ENCODE measurements at places on chromosomes 4 and X.

DNA sequence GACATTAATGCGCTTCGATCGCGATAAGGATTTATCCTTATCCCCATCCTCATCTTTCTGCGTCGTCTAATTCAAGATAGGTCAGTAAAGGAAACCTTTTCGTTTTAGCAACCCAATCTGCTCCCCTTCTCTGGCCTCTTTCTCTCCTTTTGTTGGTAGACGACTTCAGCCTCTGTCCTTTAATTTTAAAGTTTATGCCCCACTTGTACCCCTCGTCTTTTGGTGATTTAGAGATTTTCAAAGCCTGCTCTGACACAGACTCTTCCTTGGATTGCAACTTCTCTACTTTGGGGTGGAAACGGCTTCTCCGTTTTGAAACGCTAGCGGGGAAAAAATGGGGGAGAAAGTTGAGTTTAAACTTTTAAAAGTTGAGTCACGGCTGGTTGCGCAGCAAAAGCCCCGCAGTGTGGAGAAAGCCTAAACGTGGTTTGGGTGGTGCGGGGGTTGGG is 528 bp upstream of the FGF2 start:
- no peak overlapping the region for H3K27ac ChIP-seq
- H3K4me3 ChIP-seq, result peak overlapping the region; percentile 3
- H3K4me1 ChIP-seq, result peaks cover 13% of the 10 kb centered on the region

GRCh38 chr4:106160560-106160959 is 155.4 kb downstream of the TBCK start:
- H3K27ac ChIP-seq, result peak overlapping the region; percentile 6
- H3K27me3 ChIP-seq, result no peaks in the 10 kb centered on the region
- no peak overlapping the region for H3K4me3 ChIP-seq
- H3K36me3 ChIP-seq, result peaks cover 76% of the 10 kb centered on the region
- DNase-seq, result no peak

DNA sequence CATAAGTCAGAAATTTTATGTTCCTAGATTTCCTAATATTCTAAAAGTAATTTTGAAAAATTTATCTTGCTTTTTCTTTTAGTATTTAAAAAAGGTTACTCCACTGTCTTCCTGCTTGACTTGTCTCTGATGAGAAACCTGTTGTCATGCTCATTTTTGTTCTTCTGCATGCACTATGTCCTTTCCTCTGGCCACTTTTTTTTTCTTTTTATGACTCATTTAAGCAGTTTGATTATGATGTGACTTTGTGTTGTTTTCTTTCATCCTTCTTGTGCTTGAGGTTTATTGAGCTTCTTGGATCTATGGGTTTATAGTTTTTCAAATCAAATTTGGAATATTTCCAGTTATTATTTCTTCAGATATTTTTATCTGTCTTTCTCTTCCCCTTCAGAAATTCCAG is 12.0 kb upstream of the UFSP2 start:
- peaks cover 5% of the 10 kb centered on the region for H3K27me3 ChIP-seq
- no peak for DNase-seq
- H3K4me3 ChIP-seq, result no peak overlapping the region
- no peaks in the 10 kb centered on the region for H3K36me3 ChIP-seq

- H3K4me1 ChIP-seq, result no peaks in the 10 kb centered on the region
- H3K27ac ChIP-seq, result no peak overlapping the region
- H3K27me3 ChIP-seq, result peaks cover 10% of the 10 kb centered on the region
- no peaks in the 10 kb centered on the region for H3K36me3 ChIP-seq
- H3K4me3 ChIP-seq, result no peak overlapping the region
Observed at GRCh38 chr4:72283357-72283756, 251.6 kb downstream of the NPFFR2 start.

GRCh38 chr4:176340871-176341685 is 21.3 kb downstream of the SPCS3 start:
- H3K4me1 ChIP-seq, result peaks cover 2% of the 10 kb centered on the region
- no peaks in the 10 kb centered on the region for H3K27me3 ChIP-seq
- H3K4me3 ChIP-seq, result no peak overlapping the region
- peaks cover 29% of the 10 kb centered on the region for H3K36me3 ChIP-seq

DNA sequence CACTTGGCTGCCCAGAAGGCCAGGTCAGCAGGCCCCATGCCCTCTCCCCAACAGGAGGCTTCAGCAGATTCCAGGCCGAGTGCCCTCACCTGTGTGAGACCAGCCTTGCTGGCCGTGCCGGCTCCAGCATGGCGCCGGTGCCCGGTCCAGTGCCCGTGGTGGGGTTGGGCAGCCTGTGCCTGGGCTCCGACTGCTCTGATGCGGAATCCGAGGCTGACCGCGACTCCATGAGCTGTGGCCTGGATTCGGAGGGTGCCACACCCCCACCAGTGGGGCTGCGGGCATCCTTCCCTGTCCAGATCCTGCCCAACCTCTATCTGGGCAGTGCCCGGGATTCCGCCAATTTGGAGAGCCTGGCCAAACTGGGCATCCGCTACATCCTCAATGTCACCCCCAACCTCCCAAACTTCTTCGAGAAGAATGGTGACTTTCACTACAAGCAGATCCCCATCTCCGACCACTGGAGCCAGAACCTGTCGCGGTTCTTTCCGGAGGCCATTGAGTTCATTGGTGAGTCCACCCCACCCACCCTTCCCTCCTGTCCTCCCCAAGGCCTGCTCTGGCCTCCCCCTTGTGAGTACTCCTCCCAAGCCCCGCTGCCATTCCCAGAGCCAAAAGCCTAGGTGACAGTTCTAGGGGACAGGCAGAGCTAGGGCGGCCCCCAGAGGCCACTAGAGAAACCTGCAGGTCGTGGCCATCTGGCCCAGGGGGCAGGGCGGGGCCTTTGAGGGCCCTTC is 2.3 kb downstream of the DUSP9 start:
- H3K27ac ChIP-seq, result no peak overlapping the region
- DNase-seq, result no peak
- no peaks in the 10 kb centered on the region for H3K36me3 ChIP-seq
- peaks cover 18% of the 10 kb centered on the region for H3K27me3 ChIP-seq

DNA sequence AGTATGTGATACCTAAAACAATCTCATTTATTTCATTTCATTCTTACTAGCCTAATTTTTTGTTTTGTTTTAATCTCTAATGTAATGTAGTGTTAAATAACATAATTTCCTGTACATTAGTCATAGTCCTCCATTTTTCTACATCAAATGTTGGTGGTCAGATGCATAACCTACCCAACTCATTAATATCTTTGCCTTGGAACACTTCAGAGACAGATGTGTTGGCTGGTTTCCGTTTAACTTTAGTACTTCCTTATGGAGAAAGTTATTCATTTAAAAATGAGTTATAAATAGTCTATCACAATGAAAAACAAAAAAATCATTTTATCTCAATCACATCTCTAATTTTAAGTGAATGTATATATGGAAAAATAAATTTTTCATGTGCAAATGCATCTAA is 190.2 kb downstream of the ANTXR2 start:
- DNase-seq, result no peak
- H3K36me3 ChIP-seq, result no peaks in the 10 kb centered on the region
- H3K4me1 ChIP-seq, result no peaks in the 10 kb centered on the region
- H3K4me3 ChIP-seq, result no peak overlapping the region
- H3K27ac ChIP-seq, result no peak overlapping the region
- no peaks in the 10 kb centered on the region for H3K27me3 ChIP-seq

DNA sequence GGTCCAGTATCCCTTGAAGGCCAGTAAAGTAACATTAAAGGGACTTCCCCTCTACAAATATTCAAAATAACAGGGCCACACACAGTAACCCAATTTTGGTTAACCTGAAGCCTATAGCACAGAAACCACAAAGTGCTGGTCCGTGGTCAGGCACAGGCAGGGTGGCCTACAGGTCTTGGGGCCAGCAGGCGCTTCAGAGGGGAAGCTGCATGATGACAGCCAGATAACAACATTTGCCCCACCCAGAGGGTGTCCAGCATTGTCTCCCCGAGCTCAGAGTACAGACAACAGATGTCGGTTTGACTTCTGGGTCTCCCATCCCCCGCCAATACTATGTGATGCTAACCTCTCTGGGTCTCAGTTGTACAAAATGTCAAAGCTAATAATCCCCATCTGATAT is 51.1 kb downstream of the SH3KBP1 start:
- no peak overlapping the region for H3K4me3 ChIP-seq
- H3K36me3 ChIP-seq, result peaks cover 51% of the 10 kb centered on the region
- H3K27me3 ChIP-seq, result no peaks in the 10 kb centered on the region
- DNase-seq, result no peak

- no peak overlapping the region for H3K27ac ChIP-seq
- H3K4me1 ChIP-seq, result no peaks in the 10 kb centered on the region
- no peak for DNase-seq
- no peak overlapping the region for H3K4me3 ChIP-seq
Observed at GRCh38 chr4:153997516-153997915, 208.6 kb upstream of the SFRP2 start.

- H3K27me3 ChIP-seq, result no peaks in the 10 kb centered on the region
- DNase-seq, result no peak
- no peak overlapping the region for H3K4me3 ChIP-seq
- H3K4me1 ChIP-seq, result no peaks in the 10 kb centered on the region
Observed at GRCh38 chr4:127403471-127404084, 229.2 kb upstream of the INTU start.

GRCh38 chr4:168507178-168507815 is 10.4 kb downstream of the PALLD start:
- H3K36me3 ChIP-seq, result no peaks in the 10 kb centered on the region
- DNase-seq, result no peak
- H3K27ac ChIP-seq, result no peak overlapping the region
- no peaks in the 10 kb centered on the region for H3K27me3 ChIP-seq

DNA sequence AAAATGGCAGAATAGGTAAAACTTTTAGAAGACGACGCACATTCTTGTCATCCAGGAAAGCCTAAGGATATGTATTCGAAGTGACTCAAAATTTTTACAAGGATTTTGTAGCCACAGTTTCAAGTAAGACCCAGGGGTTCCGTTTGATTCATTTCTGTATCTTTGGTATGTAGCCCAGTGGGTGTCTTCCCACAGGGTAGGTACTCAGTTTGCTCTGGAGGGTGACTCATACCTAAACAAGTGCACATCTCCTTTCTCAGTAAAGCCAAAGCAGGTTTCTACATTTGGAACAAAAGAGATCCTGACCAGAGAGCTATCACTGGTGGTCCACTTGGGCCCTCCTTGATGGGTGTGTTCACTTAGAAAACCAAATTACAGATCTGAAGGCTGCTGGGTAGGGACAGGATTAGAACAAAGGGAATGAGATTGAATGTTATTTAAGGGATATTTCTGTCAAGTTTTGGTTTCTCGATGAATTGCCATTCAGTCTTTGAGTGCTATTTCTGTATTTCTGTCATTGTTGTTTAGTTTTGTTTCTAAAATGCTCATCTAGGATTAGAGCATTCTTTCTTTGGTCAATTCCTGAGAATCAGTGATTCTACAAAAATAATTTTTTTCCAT is 56.1 kb downstream of the PLS3 start:
- peaks cover 2% of the 10 kb centered on the region for H3K4me1 ChIP-seq
- peak; percentile 1 for DNase-seq
- no peak overlapping the region for H3K4me3 ChIP-seq
- peaks cover 9% of the 10 kb centered on the region for H3K27me3 ChIP-seq
- H3K27ac ChIP-seq, result no peak overlapping the region

DNA sequence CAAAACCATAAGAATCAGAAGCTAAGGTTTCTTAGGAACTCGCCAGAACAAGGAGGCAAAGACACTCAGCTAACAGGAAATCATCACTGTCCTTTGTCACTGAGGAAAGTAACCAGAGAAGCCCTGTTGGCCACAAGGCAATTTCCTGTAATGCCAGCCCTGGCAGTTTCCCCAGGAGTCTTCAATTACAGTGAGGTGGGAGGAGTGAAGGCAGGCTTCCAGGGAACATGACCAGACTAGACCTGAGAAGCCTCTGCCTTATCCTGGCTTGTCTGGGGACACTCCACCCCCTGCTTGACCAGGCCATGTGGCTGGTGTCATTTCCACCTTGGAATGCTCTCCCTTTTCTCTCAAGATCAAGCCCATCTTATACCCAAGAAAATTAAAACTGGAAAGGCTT is 125.3 kb downstream of the COL4A6 start:
- no peaks in the 10 kb centered on the region for H3K36me3 ChIP-seq

DNA sequence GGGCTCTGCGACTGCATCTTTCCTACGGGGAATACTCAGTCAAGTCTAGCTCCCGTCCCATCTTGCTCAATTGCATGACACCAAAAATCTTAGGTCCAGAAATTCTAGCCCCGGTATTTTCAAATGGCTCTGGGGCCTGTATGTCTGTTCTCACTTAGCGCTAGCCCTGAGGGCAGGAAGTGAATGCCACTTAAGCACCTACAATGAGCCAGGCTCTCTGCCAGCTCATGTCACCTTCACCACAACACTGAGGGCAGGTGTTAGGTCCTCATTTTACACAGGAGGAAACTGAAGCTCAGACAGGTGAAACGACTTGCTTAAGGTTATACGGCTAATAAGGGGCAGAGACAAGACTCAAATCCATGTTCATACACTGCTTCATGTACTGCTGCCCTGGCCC is 282.8 kb downstream of the PPP1R2C start:
- no peak overlapping the region for H3K27ac ChIP-seq
- H3K4me3 ChIP-seq, result no peak overlapping the region
- peaks cover 1% of the 10 kb centered on the region for H3K36me3 ChIP-seq
- no peak for DNase-seq

DNA sequence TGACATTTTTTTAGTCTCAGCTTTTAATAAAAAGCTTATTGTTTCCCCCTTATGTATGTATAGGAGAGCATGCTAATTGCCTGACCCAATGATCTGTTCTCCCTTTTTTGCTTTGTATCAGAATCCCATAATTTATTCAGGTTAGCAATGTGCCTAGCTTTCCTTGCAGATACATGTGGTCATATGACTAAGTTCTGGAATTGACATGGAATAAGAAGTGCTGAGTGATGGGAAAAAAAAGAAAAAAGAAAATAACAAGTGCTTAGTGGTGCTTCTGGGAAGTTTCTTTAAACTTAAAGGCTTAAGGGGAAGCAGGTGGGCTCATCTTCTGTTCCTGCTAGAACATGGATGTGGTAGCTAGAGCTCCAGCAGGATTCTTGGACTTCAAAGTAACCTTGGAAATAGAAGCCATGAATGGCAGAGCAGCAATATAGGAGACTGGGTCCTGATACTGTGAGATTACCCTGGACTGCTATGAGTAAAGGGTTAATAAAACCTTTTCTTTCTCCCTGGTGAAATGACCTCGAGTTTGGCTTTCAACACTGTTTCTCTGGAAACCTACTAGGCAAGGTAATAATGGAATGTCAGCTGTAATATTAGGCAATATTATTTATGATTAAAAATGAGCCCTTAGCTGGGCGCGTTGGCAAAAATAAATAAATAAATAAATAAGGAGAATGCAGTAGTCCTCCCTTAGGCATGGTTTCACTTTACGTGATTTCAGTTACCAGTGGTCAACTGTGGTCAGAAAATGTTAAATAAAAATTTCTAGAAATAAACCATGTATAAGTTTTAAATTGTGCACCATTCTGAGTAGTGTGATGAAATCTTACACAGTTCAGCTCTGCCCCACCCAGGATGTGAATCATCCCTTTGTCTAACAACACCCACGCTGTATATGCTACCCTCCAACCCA is 16.7 kb upstream of the RBM41 start:
- H3K27ac ChIP-seq, result no peak overlapping the region
- no peak for DNase-seq

Data from stimulated activated naive B cell treated with anti-CD40 and anti-IgM and Interleukin-4, amounts not matched to agents 10 μg/mL and 1 μg/mL and 100 μg/mL, for 72 hours (primary cell).